ENCODE measurements at places on chromosomes 1 and 21.

GRCh38 chr1:153763365-153764225, 11.6 kb upstream of the SLC27A3 start:
- DNase-seq: peak; percentile 7

DNA sequence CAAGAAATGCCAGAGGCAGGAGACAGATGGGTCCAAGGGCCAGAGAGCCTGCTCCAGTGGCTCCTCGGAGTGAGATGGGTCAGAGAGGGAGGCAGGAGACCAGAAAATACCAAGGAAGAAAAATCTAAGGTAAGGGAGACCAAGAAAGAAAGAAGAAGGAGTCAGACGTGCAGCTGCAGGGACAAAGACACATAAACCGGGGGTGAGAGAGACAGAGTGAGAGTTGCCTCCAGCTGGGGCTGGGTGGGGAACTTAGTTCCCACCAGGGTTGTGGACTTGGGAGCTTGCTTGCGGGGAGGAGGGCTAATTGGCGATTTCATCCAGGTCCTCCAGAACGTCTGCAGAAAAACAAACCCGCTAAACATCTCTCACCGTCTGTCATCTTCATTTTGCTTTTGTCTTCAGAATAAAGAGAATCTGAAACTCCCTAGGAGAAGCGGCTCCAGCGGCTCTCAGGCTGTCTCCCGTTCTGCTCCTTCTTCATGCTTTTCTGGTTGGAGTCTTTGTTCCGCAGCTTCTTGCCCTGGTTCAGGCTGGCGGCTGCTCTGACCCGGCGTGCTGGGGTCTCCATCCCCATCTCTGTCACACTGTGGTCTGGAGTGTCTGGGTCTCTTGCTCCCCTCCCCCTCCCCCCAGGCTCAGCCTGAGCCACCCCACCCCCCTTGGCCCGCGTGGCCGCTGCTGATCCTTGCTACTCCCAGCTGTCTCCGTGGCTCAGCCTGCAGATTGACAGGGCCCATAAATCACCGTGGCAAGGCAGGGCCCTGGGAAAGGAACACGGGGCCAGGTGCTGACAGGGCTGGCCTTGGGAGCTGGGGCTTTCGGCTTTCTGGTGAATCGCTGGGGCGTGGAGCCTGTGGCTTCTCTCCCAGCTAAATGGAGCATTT, 66.6 kb downstream of the UBIAD1 start:
- DNase-seq: no peak

DNA sequence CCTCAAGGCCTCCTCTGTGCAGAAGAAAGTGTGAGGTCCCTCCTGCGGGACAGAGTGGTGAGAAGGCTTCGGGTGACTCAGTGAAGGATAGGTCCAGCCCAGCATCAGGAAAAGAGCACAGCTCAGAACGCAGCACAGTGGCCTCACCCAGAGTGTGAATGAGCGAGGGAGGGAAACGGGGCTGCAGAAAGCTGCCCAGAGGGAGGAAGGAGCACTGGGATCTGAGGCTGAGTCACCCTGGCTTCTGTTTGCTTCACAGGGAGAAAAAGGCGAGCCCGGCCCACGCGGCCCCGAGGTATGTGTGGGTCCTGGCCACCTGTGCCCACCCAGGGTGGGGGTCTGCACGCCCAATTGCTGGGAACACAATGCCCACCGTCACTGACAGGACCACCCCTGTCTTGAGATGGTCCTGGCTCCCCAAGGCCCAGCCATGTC, 24.3 kb downstream of the COL6A2 start:
- no peak for DNase-seq

DNA sequence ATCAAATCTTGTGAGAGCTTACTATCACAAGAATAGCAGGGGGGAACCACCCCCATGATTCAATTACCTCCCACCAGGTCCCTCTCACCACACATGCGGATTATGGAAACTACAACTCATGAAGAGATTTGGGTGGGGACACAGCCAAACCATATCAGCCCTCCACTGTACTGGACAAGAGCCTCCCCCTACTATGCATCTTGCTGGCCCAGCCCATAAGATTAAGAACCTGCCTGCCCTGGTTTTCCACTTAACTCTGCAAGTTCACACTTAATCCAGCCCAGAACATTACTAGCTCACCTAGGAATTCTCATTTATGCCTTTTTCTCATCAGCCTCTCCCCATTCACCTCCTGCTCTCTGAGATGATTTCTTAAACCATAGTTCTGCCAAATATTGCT, 18.0 kb upstream of the FBXO28 start:
- no peak for DNase-seq

GRCh38 chr1:48055876-48056764, 58.9 kb upstream of the TRABD2B start:
- no peak for DNase-seq

DNA sequence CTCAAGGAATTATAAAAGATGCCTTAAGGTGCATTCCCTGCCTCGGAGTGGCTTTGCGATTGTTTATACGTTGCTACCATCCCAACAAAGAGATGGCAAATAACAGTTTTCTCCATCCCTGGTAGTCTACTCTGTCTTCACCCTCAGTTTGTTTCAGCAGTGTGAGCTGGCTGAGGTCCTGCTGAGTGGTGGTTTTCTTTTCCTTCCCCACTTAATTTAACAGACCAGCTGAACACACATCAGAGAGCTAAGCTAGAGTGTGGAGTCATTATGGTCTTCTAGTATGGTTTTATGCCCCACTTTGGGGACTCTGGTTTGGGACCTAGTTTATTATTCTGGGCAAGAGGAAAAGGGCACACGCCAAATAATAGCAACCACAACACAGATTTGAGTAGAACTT, 2.2 kb downstream of the PIGV start:
- DNase-seq: no peak

GRCh38 chr1:32337855-32338636, 2.0 kb upstream of the MARCKSL1 start:
- DNase-seq: peak; percentile 45

GRCh38 chr1:216057947-216058346, 365.3 kb downstream of the USH2A start:
- no peak for DNase-seq

- DNase-seq: no peak
Observed at GRCh38 chr1:61482170-61482734, 242.7 kb downstream of the TM2D1 start.

DNA sequence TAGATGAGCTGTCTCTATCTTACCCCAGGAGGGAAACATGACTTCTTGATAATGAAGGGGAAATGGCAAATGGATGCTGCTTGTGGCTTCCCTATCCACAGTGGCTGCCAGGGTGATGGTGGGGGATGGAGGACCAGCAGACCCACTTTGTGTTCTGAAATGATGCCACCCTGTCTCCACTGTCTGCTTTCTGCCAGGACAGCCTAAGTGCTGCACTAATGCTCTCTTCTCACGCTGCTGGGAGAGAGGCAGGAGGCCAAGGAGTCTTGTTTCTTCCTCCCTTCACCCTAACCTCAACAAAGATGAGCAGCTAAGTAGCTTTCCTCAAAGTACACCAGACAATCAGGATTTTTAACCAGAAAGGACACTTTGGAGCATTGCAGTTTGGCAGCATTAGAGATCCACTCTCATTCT, 36.6 kb downstream of the XCL1 start:
- no peak for DNase-seq

DNA sequence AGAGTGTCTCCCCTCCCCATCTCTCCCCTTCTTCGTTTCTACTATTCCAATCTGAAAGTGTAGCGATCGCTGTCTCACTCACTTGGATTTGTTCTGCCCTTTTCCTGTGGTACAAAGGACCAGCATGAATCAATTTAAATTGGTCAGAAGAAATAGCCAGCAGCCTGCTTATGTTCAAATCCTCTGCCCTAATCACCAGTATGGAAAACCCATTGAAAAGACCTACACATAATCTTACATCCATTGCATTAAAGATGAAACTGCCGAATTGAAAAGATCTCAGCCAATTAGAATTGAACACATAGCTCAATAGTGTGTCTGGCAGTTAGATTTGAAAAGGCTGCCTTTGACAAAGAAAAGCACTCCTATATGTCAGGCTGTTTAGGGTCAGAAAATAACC, 122.6 kb downstream of the TNNI3K start:
- DNase-seq: no peak
